ENCODE measurements at places on chromosomes 3 and 15. TPM values are rescaled to one million over a fixed set of nuclear protein-coding genes. Genes with fewer than 3 reads are reported as not detected.
A peak's percentile ranks its signal among the peaks of the same experiment; 100 is the strongest.

- no peak for DNase-seq
- H3K27me3 ChIP-seq = no peaks in the 10 kb centered on the region
- H3K4me3 ChIP-seq = no peak overlapping the region
- H3K27ac ChIP-seq = no peak overlapping the region
Measured at GRCh38 chr3:47485812-47486211, 10.1 kb upstream of the SCAP start.

GRCh38 chr3:42442640-42443039 is 32.2 kb upstream of the LYZL4 start:
- no peak overlapping the region for H3K27ac ChIP-seq
- no peak overlapping the region for H3K4me3 ChIP-seq
- no peaks in the 10 kb centered on the region for H3K36me3 ChIP-seq
- no peaks in the 10 kb centered on the region for H3K27me3 ChIP-seq

DNA sequence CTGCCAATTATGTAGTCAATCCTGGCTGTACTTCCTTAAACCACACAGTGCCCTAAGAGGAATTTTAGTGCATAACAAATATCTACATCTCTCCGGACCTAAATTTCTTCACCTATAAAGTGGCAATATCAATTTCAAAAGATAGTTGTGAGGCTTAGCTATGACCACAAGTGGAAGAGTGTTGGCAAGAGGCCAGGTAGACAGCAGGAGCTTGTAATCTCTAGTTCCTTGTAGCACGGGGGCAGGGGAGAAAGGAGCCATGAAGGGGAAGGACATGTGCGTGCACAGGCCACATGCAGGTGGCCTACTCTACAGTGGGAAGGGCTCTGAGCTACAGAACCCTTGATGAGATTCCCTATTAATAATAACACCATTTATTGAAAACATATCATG is 269.7 kb downstream of the ABHD5 start:
- H3K36me3 ChIP-seq = no peaks in the 10 kb centered on the region
- H3K4me1 ChIP-seq = no peaks in the 10 kb centered on the region
- DNase-seq = no peak
- no peaks in the 10 kb centered on the region for H3K27me3 ChIP-seq

DNA sequence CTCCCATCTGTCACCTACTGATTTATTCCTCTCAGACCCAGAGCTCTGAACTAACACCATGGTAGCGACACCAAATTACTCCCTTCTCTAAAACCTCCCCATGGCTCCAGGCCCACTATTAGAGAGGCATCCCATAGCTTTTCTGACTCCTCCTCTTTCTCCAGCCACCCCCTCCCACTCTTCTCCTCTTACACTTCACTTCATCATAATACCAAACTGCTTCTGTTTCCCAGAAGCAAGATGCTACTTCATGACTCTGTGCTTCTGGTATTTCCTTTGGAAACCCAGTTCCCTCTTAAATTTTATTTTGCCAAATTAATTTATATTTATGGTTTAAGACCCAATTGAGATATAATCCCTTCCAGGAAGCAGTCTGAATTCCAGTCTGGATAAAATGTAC is 465.1 kb upstream of the PDZRN3 start:
- DNase-seq = no peak
- H3K4me3 ChIP-seq = no peak overlapping the region
- no peaks in the 10 kb centered on the region for H3K27me3 ChIP-seq
- H3K4me1 ChIP-seq = no peaks in the 10 kb centered on the region
- no peaks in the 10 kb centered on the region for H3K36me3 ChIP-seq
- H3K27ac ChIP-seq = no peak overlapping the region

- no peak overlapping the region for H3K4me3 ChIP-seq
- H3K27ac ChIP-seq = no peak overlapping the region
- no peaks in the 10 kb centered on the region for H3K4me1 ChIP-seq
- H3K27me3 ChIP-seq = no peaks in the 10 kb centered on the region
- DNase-seq = no peak
Measured at GRCh38 chr3:56845505-56845904, 43.8 kb upstream of the ARHGEF3 start.

GRCh38 chr3:183254487-183255347 is 1.7 kb downstream of the B3GNT5 start:
- peak; percentile 65 for DNase-seq
- no peaks in the 10 kb centered on the region for H3K36me3 ChIP-seq
- H3K27me3 ChIP-seq = no peaks in the 10 kb centered on the region
- H3K4me1 ChIP-seq = peaks cover 19% of the 10 kb centered on the region

DNA sequence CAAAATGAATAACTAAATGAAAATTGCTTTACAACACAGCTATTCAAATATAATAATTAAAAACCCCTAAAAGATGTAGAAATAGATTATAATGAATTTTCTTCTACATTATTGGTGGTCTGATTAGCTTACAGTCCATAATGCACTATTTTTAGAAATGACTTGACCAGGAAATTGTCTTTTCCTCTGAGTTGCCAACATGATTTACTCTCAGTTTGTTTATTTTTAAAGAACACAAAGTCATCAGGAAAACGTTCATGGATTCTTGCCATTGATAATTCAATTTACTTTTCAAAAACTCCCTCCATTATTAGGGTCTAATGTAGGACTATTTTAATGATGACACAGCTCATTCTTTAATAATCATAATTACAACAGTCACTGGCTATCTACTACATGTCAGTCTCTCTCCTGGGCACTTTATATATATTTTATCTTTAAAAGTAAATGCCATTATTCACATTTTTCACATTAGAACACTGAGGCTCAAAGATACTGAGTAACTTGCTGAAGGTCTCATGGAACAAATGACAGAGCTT is 1.1 kb downstream of the TM4SF18 start:
- DNase-seq = no peak
- H3K4me1 ChIP-seq = no peaks in the 10 kb centered on the region
- H3K36me3 ChIP-seq = no peaks in the 10 kb centered on the region
- H3K4me3 ChIP-seq = no peak overlapping the region
- H3K27ac ChIP-seq = no peak overlapping the region
- H3K27me3 ChIP-seq = no peaks in the 10 kb centered on the region

Gene MYO5A
- 16.5 TPM for total RNA-seq

DNA sequence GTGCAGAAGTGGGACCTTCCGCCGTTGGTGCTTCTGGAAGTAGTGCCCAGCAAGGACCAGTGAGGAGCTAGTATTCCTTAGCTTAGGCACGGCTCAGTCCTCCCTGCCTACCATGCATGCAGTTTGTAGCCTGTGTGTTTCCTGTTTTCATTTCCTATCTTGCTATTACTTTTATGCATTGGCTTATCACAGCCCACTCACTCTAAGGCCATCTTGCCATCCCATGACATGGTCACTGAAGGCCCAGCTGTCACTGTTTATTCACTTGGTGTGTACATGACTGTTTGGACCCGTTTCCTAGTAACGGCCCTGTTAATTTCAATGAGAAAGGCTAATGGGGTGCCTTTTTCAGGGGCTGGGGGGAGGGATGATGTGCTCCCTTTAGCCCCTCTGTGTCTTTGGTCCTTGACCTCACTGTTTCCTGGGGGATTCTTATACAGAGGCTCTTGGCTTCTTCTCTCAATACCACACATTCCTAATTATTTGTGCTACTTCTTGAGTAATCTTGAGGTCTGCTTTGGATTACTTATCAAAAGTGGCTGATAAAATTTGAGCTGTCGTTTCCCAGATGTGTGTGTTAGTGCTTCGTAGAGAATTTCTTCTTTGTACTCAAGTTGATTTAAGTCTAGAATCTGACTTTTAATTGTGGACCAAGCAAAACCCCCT is 24.5 kb upstream of the TRAK1 start:
- peaks cover 10% of the 10 kb centered on the region for H3K4me1 ChIP-seq
- H3K27ac ChIP-seq = peak overlapping the region; percentile 67
- H3K36me3 ChIP-seq = no peaks in the 10 kb centered on the region
- no peak overlapping the region for H3K4me3 ChIP-seq
- H3K27me3 ChIP-seq = no peaks in the 10 kb centered on the region

- H3K27me3 ChIP-seq = no peaks in the 10 kb centered on the region
- no peak for DNase-seq
- no peak overlapping the region for H3K27ac ChIP-seq
Measured at GRCh38 chr15:40075298-40076044, 33.2 kb downstream of the BMF start.

DNA sequence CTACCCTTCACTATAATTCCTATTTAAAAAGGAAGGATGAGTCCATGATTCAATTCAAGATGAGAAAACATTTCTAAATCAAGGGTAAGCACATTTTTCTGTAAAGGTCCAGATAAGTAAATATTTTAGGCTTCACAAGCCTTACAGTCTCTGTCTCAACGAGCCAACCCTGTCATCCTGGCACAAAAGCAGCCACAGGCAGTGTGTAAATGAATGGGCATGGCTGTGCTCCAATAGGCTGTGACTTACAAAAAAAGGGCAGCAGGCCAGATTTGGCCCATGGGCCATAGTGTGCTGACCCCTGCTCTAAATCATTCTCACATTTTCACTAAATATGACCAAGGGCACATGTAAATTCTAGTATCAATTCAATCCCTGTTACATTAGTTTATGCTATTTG is 200.4 kb downstream of the WNT5A start:
- no peaks in the 10 kb centered on the region for H3K36me3 ChIP-seq
- DNase-seq = no peak
- no peak overlapping the region for H3K27ac ChIP-seq
- no peaks in the 10 kb centered on the region for H3K27me3 ChIP-seq
- H3K4me1 ChIP-seq = no peaks in the 10 kb centered on the region
- H3K4me3 ChIP-seq = no peak overlapping the region

- no peak for DNase-seq
- H3K27me3 ChIP-seq = no peaks in the 10 kb centered on the region
- peaks cover 10% of the 10 kb centered on the region for H3K4me1 ChIP-seq
- H3K4me3 ChIP-seq = no peak overlapping the region
- H3K27ac ChIP-seq = peak overlapping the region; percentile 36
Measured at GRCh38 chr3:112775011-112775742, 71.5 kb downstream of the CD200R1L start.

DNA sequence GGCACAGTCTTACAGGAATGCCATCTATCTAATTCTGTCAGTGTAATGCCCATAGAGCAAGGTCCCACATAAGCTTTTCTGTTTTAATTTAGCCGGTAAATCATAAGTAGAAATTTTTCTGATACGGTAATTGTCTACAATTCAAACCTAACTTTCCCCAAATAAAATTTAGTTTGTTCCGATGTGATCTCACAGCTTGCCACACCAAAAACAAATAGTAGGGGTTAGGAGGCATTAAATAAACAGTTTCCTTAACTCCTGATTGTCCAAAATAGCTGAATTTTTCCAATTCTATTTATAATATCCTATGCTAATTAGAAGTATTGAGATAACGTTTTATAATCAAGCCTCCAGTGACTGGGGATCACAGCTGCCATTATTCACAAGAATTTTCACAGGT is 53.3 kb downstream of the TSC22D2 start:
- no peak overlapping the region for H3K27ac ChIP-seq
- H3K4me3 ChIP-seq = no peak overlapping the region
- H3K36me3 ChIP-seq = no peaks in the 10 kb centered on the region
- DNase-seq = no peak
- no peaks in the 10 kb centered on the region for H3K4me1 ChIP-seq

- H3K27me3 ChIP-seq = no peaks in the 10 kb centered on the region
- DNase-seq = no peak
- H3K36me3 ChIP-seq = no peaks in the 10 kb centered on the region
Measured at GRCh38 chr3:191340966-191341365, 10.6 kb upstream of the UTS2B start.

Gene CD80
- 4.2 TPM for total RNA-seq

Gene PAQR9
- total RNA-seq = not detected
